Upper lobe of right lung (tissue), 1 donor: ENCODE measurements at places on chromosomes 6 and 20. TPM values are rescaled to one million over a fixed set of nuclear protein-coding genes. Genes with fewer than 3 reads are reported as not detected.

DNA sequence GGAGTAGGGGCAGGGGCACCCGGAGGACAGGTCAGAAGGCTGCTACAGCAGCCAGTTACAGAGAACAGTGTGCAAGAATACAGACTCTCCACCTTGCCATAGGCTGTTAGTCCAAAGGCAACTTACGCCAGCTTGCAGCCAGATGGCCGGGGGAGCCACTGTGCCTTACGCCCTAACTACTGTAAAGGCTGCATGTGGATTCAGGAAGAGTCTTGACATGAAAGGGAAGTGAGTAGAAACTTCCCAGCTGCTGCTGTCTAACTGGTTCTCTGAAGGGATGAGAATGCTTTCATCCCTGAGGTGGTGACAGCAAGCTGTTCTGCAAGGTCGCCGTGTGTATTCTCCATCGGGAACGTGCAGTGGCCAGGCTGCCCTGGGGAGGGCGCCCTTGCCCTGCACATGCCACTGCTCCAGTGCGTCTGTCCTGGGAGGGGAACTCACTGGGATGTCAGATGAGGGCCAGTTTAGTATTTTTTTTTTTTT, 46.1 kb downstream of the LYRM4 start:
- peaks cover 6% of the 10 kb centered on the region for H3K36me3 ChIP-seq
- H3K27me3 ChIP-seq = no peaks in the 10 kb centered on the region
- no peak overlapping the region for H3K27ac ChIP-seq
- no peak for DNase-seq
- H3K4me3 ChIP-seq = no peak overlapping the region

DNA sequence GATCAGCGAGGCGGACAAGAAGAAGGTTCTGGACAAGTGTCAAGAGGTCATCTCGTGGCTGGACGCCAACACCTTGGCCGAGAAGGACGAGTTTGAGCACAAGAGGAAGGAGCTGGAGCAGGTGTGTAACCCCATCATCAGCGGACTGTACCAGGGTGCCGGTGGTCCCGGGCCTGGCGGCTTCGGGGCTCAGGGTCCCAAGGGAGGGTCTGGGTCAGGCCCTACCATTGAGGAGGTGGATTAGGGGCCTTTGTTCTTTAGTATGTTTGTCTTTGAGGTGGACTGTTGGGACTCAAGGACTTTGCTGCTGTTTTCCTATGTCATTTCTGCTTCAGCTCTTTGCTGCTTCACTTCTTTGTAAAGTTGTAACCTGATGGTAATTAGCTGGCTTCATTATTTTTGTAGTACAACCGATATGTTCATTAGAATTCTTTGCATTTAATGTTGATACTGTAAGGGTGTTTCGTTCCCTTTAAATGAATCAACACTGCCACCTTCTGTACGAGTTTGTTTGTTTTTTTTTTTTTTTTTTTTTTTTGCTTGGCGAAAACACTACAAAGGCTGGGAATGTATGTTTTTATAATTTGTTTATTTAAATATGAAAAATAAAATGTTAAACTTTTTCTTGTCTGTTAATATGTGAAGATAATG, 2.2 kb downstream of the HSPA1B start:
- H3K27ac ChIP-seq = peak overlapping the region; percentile 75
- DNase-seq = no peak
- peaks cover 41% of the 10 kb centered on the region for H3K4me1 ChIP-seq
- H3K36me3 ChIP-seq = no peaks in the 10 kb centered on the region
- no peaks in the 10 kb centered on the region for H3K27me3 ChIP-seq

DNA sequence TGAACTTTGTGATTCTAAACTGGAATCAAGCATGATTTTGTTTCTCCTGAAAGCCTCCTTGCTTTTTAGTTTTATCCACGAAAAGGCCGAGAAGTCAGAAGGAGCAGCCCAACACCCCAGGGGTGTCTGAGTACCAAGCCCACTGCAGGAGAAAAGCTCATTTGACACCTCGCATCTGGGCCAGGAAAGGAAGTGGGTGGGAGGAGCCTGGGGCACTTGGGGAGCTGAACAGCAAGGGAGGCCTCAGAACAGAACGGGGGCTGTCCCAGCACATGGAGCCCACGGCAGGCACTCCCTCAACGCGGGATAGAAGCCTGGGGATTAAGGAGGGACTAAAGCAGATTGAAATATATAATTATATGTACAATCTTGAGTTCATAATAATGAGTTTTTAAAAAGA, 6.6 kb downstream of the KIF25 start:
- H3K36me3 ChIP-seq = no peaks in the 10 kb centered on the region
- no peak for DNase-seq
- no peaks in the 10 kb centered on the region for H3K4me1 ChIP-seq
- H3K4me3 ChIP-seq = no peak overlapping the region
- no peak overlapping the region for H3K27ac ChIP-seq

GRCh38 chr20:50987493-50988210, 29.0 kb downstream of the MOCS3 start:
- H3K4me3 ChIP-seq = no peak overlapping the region
- no peaks in the 10 kb centered on the region for H3K36me3 ChIP-seq
- DNase-seq = no peak
- no peak overlapping the region for H3K27ac ChIP-seq
- peaks cover 29% of the 10 kb centered on the region for H3K27me3 ChIP-seq
- H3K4me1 ChIP-seq = no peaks in the 10 kb centered on the region

DNA sequence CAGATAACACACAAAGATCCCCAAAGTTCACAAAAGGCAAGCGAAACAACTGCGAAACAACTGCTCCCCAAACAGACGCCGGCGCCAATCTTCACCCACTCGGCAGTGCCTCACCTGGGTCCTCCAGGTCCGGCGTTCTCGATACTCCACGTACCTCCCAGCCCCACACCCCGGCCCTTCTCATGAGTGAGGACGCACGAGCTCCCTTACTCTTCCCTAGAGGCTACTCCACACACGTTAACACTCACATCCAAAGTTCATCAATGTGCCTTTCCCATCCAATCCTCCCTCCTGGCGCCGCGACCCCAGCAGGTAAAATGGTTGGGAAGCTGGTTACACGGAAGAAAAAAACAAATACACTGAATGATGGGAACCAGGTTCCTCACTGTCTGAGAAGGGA, 77.0 kb downstream of the TAF4 start:
- peaks cover 64% of the 10 kb centered on the region for H3K36me3 ChIP-seq
- H3K4me1 ChIP-seq = no peaks in the 10 kb centered on the region
- no peak overlapping the region for H3K27ac ChIP-seq
- no peak for DNase-seq
- no peak overlapping the region for H3K4me3 ChIP-seq

GRCh38 chr6:12078014-12078413, 65.9 kb downstream of the HIVEP1 start:
- H3K4me1 ChIP-seq = peaks cover 7% of the 10 kb centered on the region
- H3K4me3 ChIP-seq = no peak overlapping the region
- no peak for DNase-seq
- H3K27me3 ChIP-seq = no peaks in the 10 kb centered on the region

DNA sequence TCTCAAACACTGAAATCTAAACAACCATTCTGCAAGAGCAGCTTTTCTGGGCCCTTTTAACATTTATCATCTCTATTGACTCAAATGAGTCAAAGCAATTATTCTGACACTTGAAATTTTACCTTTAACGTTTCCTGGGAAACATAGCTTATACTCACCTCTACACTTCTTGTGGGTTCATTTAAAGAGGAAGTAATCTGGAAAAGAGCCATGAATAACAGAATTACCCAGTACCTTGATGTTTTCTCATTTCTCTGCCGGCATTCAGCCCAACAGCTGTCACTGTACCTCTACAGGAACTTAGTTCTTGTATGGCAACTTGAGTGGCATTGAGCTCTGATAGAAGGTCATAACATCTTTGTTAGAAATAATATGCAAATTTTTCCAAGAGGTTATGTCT, 272.2 kb downstream of the KCNQ5 start:
- H3K27ac ChIP-seq = no peak overlapping the region
- H3K4me3 ChIP-seq = no peak overlapping the region
- H3K36me3 ChIP-seq = no peaks in the 10 kb centered on the region
- H3K4me1 ChIP-seq = no peaks in the 10 kb centered on the region

DNA sequence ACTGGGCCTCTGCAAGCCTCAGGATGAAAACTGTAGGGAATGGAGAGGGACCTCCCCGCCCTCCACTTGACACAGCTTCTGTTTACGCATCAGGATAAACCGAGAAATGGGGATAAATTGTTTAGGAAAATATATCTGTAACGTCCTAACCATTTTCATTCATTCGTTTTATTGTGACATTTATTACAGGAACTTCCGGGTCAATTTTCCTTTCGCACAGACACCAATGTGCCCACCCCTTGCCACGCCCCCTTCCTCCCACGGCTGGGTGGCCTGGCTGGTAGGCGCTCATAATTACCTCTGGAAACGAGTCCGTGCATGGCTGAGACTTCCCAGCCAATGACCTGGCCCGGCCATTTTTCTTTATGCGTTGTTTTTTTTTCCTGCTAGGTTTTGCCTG, 96.1 kb downstream of the BMP7 start:
- H3K27ac ChIP-seq = no peak overlapping the region
- H3K4me1 ChIP-seq = no peaks in the 10 kb centered on the region
- no peaks in the 10 kb centered on the region for H3K36me3 ChIP-seq
- no peak overlapping the region for H3K4me3 ChIP-seq
- no peaks in the 10 kb centered on the region for H3K27me3 ChIP-seq
- no peak for DNase-seq

The NKAIN2 gene
- total RNA-seq = not detected
